Caki2 (cell line): ENCODE measurements at places on chromosomes 16 and 17. TPM values are rescaled to one million over a fixed set of nuclear protein-coding genes. Genes with fewer than 3 reads are reported as not detected.
A peak's percentile ranks its signal among the peaks of the same experiment; 100 is the strongest.

DNA sequence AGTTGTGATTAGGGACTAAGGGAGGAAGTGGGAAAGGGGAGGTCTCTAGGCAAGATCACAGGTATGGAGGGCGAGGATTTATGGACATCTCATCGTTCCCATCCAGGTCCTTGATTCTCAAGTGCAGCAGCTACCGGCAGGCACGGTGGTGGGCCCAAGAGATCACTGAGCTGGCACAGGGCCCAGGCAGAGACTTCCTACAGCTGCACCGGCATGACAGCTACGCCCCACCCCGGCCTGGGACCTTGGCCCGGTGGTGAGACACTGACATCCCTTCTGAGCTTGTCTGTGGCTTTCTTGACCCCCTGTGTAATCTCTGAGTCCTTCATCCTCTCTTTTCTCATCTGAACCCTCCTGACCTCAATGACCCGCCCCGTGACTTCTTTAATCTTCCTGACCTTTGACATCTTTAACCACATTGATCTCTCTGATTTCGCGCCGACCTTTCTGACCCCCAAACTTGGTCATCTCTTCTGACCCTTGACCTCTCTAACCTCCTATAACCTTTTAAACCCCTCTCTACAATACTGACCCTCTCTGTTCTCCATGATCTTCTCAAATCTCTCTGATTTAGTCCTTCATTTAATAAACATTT lies 3.8 kb downstream of the PLD2 start:
- no peak for DNase-seq

- peak; percentile 80 for DNase-seq
Observed at GRCh38 chr17:42969001-42969581, 4.8 kb upstream of the AARSD1 start.

DNA sequence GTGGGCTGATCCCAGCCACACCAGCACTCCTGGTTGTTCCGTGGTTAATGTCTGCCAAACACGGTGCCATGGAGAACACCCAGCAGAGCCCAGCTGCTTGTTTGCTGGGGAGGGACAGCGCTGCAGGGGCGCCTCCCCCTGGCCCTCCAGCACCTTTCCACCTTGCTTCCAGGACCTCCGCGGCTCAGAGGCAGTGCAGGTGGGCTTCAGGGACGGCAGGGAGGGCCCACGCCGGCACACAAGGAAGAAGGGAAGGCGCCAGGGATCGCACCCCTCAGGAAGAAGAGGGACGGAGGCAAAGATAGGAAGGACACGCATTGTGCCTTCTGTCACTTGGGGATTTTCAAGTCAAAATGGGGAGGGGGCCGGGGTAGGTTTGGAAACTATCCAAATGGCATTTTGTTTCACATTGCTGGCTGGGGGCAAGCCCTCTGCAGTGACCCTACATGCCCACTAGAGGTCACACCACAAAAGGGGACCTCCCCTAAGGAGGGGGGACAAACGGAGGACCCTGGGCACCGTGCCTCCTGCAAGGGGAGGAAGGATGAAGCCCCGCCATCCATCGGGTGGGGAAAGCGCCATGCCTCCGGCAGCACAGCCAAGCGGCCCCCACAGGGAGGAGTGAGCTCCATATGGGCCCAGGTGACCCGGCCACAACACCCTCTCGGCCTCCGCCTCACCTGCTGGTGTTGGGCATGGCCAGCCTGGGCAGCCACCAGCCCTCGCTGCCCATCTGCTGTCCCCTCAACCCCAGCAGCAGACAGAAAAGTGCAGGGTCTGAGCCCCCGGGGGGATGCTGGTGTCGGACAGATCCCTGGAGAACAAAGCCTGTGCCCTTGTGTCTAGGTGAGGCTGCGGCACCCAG lies 7.5 kb upstream of the C16orf95 start:
- DNase-seq = peak; percentile 8

DNA sequence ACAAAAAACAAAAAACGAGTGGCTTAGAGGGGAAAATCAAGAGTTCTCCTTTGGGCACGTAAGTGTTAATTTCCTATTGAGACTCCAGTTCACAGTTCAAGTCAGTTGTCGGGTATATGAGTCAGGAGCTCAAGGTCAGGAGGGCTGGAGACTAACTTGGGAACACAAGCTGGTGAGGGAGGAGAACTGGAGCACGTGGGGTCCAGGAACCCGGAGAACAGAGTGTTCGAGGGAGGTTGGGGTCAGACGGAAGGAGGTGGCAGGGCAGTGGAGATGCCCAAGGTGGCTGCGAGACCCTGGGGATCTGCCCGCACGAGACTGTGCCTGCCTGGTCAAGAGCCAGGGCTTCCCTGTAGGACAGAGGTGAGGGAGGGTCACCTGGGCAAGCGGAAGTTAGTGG lies 12.0 kb downstream of the ALDH3A1 start:
- no peak for DNase-seq

DNA sequence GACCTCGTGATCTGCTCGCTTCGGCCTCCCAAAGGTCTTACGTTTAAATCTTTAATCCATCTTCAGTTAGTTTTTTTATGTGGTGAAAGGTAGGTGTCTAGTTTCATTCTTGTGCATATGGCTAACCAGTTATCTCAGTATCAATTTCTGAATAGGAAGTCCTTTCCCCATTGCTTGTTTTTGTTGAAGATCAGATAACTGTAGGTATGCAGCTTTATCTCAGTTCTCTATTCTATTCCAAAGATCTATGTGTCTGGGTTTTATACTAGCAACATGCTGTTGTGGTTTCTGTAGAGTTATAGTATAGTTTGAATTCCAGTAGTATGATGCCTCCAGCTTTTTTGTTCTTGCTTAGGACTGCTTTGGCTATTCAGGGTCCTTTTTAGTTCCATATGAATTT lies 65.2 kb downstream of the TNFRSF13B start:
- no peak for DNase-seq

Gene FA2H
- total RNA-seq = 1.4 and 10.7 TPM in 2 replicates

Gene CA7
- not detected in 2 replicates for total RNA-seq
